Stimulated activated CD4-positive, alpha-beta T cell treated with anti-CD3 and anti-CD28 coated beads, Interleukin-1b, Interleukin-23, amount 100 ng/mL, for 48 hours (primary cell): ENCODE measurements at places on chromosomes 2 and 18.

- DNase-seq: no peak
Observed at GRCh38 chr2:162174746-162175145, 22.7 kb upstream of the GCG start.

DNA sequence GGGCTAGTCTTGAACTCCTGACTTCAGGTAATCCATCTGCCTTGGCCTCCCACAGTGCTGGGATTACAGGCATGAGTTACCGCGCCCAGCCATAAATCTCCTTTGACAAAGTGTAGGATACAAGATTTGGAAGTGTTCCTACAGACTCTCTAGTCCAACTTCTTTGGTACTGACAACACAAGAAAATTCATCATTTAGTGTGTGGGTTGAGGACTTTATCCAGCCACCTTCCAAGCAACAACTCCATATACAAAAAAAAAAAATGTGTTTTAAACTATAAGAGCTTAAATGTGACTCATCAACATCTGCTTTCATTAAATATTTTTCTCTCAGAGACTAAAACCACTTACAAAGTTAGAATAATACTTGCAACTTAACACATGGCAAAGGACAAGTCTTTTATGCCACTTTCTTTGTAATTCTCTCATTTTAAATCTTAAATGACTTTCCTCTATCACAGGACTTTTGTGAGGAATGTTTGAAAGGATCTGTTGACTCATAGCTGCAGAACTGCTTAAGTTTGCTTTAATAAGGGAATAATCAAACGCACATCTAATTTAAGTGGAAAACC lies 46.2 kb upstream of the ITGAV start:
- DNase-seq: no peak

DNA sequence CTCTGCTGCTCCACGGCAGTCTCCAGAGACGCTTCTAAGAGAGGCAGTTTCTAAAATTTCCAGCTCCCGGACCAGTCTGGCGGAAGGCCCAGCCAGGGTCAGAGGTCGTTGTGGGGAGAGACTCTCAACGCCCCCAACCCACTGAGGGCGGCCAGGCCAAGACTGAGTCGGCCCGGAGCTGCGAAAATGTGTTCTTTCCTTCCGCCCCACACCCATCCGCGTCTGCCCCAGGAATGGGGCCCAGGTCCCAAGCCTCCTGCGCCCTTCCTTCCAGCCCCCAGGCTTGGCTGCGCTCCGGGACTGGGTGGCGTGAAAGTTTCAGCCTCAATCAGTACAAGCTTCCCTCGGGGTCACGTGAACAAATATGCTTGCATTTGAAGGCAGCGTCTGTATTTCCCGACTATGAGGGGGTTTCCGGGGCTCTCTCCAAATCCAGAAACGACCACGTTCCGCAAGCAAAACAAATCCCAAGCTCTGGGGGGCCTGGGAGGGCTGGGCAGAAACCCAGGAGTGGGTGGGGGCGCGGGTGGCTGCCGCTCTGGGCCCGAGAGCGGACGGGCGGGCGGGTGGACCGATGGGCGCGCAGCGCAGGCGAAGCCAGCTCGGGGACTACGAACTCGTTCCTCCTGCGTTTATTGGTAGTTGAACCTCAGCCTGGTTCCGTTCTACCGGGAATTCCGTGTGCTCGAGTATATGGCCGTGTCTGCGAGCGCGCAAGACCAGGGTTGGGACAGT lies 3.3 kb downstream of the HOXD3 start:
- DNase-seq: no peak

- DNase-seq: no peak
Observed at GRCh38 chr18:23230686-23231085, 95.4 kb downstream of the CABLES1 start.

- no peak for DNase-seq
Observed at GRCh38 chr18:67219821-67220220, 296.7 kb downstream of the DSEL start.

DNA sequence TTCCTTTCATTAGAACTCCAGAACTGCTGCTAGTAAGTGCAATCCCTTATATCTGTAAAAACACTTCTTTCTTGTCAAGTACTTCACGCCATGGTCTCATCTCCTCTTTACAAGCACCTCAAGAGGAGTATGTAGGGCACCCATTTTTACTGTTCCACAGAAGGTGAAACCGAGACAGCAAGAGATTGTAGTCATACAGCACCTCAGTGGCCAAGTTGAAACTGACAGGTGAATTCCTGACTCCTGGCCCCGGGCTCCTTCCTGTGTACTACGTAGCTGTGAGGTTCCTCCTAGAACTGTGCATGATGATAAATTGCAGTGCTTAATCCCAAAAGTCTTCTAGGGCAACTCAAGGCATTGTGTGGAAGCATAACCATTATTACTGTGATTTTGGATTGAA lies 131.5 kb upstream of the MEIS1 start:
- no peak for DNase-seq

GRCh38 chr2:62404913-62405312 lies 101.1 kb downstream of the TMEM17 start:
- no peak for DNase-seq

DNA sequence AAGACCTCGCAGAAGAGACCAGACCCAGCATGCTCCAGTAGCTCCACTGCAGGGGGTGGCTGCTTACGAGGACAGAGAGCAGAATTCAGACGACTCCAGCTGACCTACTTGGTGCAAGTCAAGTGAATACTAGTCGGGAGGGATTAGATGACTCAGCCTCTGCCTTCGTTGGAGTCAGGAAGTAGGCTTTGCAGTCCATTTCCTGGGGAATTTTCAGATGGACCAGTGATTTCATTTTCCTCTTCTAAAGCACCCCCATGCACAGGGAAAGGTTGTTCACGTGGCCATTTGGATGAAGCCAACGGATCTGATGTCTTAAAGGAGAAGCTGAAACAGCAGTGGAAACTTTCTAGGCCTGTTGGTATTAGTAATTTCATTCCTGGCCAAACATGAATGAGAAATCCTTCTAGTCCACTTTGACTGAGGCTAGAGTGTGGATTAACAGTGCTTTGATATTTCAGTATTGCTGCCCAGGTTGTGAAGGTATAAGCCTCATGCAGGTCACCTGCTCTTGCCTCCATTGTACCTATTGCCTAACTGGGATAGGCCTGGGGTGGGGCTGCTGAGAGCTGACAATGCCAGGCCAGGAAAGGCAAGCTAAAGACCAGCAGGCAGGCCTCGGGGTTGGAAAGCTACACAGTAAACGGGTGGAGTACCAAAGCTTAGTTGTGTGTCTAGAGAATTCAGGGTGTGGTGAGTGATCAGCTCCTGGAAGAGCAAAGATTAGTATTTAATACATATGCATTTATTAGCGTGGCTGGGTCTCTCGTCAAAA lies 117.6 kb upstream of the FOSL2 start:
- no peak for DNase-seq

DNA sequence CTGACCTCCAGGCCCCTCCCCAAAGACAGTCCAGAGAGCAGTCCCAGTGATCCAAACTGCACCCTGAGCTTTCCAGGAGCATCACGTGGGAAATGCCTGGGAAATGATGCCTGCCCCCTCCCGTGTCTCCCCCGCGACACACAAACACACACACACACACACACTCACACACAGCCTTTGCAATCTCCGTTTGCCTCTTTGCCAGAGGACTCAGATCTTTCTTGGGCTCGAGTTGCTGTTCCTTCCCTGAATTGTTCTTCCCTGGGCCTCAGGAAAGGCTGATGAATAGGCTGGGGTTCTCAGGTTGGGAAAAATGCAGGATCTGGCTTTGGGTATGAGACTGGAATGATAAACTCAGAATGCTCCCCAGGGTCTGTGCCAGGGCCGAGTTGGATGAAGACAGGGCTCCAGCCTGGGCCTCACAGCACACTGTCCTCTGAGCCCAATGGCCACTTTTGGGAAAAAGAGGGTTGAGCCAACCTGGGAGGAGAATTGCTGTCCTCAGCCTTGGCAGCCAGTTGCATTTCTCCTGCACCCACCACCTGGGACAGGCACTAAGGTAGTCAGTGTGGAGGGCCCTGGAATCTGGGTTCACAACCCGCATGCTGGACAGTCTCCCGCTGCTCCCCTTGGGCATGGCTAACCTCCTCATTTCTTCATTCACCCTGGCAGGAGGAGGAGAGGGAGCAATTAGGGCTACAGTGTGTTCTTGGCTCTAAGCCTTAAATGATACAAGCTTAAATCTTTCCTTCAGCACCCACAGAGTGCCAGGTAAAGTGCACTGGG lies 43.9 kb upstream of the ATP6V1B1 start:
- DNase-seq: no peak

GRCh38 chr2:150767991-150768746 lies 280.7 kb upstream of the RND3 start:
- DNase-seq: no peak

GRCh38 chr2:224041554-224041953 lies 2.5 kb upstream of the SERPINE2 start:
- DNase-seq: no peak

DNA sequence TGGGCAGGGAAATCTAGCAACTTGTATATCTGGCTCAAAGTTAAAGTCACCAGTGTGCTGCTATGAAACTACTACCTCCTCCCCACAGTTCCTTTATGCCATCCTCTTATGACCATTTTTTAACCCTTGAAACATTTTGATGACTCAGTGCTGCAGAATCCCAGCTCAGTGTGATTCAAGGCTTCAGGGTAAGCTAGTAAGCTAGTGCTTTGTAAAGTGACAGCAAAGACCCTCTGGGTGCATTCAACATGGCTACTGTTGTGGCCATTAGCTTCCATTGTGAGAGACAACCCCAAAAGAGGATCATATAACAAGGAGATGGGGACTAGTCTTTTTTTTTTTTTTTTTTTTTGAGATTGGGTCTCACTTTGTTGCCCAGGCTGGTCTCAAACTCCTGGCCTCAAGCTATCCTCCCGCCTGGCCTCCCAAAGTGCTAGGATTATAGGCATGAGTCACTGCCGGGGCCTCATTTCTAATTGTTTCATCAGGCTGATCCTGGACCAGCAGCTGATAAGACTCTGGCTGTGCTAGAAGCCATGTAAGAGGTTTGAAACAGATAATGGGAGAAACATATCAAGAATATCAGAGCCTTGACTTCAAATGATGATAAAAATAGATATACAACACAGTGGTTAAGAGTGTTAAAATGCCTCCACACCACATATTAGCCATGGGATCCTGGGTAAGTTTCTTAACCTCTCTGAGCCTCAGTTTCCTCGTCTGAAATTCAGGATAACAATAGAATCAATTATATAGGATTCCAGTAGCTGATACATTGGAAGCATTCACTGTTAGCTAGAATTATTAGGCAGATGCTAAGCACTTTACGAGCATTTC lies 65.7 kb upstream of the RTN4 start:
- no peak for DNase-seq
